Amygdala (tissue), 56 donors: ENCODE measurements at places on chromosomes 7 and 10.

- no peak for DNase-seq
These were observed 395 bp upstream of the ZNF25 start for GRCh38 chr10:37976880-37977203.

DNA sequence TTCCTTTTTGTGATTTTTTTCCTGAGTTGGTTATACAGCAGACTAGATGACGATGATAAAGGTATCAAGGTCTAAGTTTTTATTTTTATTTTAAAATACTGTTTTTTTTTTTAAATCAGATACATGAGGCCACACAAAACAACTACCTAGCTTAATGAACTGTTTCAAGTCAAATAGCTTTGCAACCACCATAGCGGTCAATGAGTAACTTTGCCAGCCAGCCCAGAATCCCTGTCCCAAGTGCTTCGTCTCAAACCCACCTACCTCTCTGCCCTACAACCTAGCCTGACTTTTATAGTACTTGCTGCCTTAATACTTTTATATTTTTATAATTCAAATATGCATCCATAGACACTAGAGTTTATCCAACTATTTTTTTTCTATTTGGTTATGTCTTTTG lies 676.5 kb downstream of the NRG3 start:
- no peak for DNase-seq

DNA sequence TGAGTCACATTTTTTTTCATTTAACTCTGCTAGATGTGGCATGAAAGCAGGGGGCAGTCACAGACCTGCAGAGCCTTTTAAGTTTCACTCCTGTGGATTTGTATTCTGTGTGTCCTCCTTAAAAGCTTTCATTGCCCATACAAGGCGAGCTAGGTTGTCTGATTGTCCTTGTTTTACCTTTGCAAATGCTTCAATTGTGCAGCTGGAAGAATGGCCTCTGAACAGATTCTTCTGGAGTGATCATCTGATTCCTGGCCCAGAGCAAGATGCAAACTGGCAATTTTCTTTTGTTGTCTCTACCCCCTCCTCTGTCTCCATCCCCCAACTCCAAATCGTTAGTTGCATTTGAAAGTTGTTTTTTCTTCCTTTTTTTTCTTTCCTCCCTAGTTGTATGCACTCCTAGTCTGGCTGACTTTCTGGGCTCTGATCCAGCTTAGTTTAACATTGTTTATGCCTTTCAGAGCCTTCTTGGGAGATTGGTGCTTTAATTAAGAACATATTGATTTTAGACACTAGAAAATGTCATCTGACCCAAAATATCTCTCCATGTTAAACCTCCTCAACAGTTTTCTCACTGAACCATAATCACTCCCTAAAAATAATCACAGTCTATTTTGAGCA lies 150.2 kb downstream of the REEP3 start:
- DNase-seq, result no peak

DNA sequence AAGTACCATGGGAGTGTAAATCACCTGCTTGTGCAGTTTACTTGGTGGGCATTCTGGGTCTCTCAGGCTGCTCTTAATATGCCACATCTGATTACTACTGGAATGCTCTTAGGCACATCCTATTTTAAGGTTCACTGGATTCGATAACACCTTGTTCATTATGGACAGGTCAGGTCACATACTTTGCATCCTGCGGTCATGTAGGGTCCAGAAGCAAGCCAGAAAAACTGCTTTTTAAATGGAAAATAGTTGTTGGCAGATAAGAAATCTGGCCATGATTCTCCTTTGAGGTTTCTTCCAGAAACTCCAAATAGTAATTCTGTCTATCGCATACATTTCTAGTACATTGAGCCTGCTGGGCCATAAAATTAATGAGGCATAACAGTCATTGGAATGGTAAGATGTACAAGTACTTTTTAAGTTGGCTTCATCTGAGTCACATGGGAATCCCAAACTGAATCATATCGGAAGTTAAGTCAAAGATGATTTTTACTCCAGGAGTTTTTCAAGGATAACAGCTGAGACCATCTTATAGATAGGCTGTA lies 371.9 kb downstream of the LRRTM3 start:
- DNase-seq, result no peak

- DNase-seq, result no peak
These were observed 890.6 kb downstream of the DNAJB9 start for GRCh38 chr7:109460296-109460695.

- DNase-seq, result no peak
These were observed 8.5 kb upstream of the RSBN1L start for GRCh38 chr7:77687747-77688144.

DNA sequence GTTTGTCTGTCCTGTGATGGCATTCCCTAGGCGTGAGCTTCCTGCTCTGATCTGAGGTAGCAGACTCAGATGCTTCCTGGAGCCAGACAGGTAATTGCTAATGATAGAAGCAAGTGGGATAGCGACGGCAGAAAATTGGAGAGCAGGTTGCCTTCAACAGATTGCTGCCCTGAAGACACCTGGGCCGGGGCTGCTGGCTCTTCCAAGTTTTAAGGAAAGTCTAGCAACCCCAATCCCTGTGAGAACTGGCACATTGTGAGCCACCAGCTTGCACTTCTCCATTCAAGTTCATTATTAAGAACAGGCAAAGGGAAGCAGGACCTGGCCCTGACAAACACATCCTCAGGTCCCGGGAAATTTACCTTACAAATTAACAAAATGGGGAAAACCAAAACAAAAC lies 50.8 kb downstream of the ITPRID1 start:
- DNase-seq, result no peak

DNA sequence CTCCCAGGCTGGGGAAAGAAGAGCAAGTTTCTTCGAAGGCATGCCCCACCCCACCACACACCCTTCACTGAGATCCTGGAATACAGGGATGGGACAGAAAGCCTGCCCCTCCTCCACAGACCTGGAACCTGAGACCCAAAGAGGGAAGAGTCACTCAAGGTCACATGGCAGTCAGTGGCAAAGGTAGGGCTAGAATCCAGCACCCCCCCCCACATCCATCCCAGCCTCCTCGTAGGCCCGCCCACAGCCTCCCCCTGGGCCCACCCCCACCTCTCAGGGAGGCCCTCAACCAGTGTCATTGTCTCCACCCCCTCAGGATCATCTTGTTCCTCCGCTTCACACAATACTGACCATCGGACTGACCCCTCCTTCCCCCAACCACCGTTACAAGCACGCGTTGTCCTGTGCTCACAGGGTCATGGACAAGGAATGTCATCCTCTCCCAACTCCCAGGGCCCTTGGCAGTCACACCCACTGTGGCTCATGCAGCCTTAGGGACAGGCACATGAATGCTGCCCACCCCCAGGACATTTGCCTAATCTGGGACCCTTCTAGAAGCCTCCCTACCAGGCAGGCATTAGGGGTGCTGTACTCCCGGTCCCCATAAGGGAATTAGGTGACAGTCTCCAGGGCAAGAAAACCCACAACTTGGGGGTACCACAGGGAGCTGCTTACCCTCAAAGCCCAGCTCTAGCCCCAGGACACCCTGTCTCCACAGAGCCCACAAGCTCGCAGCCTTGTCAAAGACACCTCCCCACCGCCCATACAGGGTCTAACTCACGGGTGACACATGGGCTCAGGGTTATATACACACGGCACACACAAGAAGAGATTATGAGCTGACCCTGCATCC lies 1.4 kb downstream of the KCNH2 start:
- no peak for DNase-seq

DNA sequence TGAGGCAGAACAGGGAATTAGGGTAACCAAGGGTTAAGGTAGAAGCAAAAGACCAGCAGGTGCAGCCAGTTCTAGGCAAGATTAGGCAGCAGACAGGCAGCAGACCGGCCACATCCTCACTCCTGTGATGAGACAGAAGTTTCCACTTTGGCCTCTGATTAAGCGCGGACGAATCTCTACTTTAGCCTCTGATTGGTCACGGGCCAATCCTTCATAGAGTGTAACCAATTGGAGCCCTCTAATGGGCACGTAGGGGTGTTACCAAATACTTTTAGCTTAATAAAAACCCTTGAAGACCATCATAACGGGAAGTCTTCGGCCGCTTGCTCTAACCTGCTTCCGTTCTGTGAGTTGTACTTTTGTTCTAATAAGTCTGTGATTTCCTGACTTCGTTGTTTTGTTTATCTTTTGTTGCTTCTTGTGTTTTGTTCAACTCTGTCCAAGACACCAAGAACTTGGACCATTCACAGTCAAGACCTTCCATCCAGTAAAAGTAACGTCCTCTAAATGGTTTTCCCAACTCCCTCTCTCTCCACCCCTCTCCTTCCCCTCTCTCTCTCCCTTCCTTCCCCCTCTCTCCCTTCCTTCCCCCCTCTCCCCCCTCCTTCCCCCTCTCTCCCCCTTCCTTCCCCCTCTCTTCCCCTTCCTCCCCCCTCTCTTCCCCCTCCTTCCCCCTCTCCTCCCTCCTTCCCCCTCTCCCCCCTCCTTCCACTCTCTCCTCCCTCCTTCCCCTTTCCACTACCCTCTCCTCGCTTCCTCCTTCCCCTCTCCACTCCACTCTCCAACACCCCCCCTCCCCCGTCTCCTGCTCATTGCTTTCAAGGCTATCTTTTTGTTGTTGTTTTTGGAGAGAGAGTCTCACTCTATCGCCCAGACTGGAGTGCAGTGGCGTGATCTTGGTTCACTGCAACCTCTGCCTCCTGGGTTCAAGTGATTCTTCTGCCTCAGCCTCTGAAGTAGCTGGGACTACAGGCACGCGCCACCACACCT lies 13.2 kb upstream of the MALSU1 start:
- DNase-seq, result no peak

GRCh38 chr10:24115403-24115802 lies 93.5 kb upstream of the KIAA1217 start:
- DNase-seq, result no peak

DNA sequence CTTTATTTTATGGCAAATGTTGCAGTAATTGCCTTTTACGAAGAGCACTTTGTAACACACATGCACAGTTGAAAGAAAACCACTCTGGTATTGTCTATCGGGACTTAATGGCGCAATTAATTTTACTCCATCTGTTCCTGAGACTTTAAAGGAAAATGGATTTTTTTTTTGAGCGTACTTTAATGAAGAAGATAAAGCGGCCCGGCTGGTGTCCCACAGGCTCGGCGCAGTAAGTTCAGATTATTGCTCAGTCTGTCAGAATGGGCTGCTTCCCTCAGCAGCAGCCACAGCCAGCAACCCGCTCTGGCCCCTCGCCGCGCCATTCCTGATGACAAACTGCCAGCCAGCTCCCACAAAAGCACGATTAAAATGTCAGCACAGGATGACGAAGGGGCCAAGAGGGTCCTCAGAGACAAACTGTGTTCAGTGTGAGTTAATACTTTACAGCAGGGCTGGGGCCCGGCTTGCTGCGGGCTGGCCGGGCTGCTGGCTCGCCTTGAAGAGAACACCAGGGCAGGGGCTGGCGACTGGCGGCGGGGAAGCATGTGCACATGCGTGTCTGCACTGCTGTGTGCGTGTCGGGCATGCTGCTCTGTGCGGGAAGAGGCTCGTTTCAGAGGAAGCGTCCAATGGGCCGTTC lies 501.0 kb upstream of the GALNT17 start:
- no peak for DNase-seq

- no peak for DNase-seq
These were observed 387.3 kb downstream of the TNS3 start for GRCh38 chr7:47194516-47195057.

DNA sequence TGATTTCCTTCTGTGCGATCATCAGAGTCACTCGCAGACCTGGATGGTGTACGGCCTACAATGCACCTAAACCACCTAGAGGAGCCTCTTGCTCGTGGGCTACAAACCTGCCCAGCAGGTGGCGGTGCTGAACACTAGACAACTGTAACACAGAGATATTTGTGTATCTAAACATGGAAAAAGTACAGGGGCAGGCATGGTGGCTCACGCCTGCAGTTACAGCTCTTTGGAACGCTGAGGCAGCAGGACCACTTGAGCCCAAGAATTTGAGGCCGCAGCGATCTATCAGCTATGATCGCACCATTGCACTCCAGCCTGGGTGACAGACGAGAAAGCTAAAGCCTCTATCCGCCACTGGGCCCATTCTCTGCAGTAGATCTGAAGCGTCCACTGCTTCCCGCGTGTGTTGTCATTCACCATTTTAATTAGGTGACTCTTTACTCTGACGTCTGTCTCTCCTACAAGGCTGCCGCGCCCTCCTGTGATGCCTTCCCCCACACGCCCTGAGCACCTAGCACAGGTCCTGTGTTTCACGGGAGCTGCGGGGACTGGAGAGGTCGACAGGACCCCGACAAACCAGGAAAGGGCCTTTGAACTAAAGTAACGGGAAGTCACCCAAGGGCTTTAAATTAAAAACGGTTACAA lies 774 bp downstream of the TUBGCP2 start:
- DNase-seq, result no peak

- DNase-seq, result no peak
These were observed 104.7 kb upstream of the KLF14 start for GRCh38 chr7:130838738-130839137.

DNA sequence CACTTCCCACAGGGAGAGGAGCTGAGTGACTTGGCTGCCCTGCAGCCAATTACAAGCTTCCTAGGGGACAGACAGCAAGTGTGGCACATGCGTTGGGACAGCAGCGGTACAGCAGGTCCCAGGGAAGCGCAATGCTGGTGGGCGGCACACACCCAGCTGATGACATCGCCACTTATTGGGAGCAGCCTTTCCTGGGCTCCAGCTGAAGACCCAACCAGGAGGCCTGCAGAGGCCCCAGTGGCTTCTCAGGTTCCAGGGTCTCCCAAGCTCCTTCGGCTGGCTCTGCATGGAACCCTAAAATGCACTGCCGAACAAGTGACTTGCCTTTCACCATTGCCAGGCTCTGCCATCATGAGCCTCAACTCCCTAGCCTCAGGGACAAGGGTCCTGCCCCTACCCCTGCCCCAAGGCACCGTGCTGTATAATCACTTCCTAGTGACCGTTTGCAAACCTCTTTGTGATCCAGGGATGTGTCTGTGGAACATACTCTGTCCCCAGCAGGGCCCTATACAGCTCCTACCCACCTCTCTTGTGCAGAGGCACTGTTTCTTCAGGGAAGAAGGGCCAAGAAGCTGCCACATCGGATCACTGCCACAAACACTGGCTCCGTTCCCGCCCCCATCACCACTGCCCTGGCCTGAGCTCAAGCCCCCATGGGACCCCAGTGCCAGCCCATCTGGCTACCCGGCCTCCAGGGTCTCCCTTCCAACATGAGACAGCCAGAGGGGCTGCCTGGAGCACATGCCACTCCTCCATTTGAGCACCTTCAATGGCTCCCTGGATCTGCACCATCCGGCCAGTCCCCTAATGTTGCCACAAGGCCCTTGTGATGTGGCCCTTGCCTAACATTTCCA lies 19.3 kb upstream of the SLIT1 start:
- no peak for DNase-seq

GRCh38 chr7:22945584-22945983 lies 68.3 kb downstream of the HYCC1 start:
- DNase-seq, result peak; percentile 1

GRCh38 chr10:88946200-88946599 lies 6.4 kb downstream of the ACTA2 start:
- DNase-seq, result no peak
